ENCODE measurements at places on chromosomes 12 and 14. TPM values are rescaled to one million over a fixed set of nuclear protein-coding genes. Genes with fewer than 3 reads are reported as not detected.

- DNase-seq, result peak; percentile 40
Observed at GRCh38 chr14:99241325-99242010, 30.5 kb downstream of the BCL11B start.

DNA sequence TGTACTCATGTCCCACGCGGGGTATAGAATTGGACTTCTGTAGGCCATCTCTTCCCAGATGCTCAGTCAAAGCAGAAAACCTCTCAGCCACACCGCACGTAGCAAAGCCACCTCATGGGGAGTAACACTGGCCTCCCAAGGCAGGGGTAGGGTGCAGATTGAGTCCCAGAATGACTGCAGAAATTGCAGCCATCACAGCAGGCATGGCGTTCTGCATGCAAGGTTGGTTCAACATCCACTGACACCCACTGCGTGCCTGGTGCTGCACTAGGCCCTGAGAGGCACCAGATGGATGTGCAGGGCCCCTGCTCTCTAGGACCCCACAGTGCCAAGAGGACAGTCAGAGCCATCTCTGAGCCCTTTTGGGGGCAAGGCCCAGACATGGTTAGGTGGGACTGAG is 39.9 kb downstream of the RAB35 start:
- no peak for DNase-seq

GRCh38 chr14:100054316-100055075 is 10.7 kb upstream of the EVL start:
- DNase-seq, result no peak

DNA sequence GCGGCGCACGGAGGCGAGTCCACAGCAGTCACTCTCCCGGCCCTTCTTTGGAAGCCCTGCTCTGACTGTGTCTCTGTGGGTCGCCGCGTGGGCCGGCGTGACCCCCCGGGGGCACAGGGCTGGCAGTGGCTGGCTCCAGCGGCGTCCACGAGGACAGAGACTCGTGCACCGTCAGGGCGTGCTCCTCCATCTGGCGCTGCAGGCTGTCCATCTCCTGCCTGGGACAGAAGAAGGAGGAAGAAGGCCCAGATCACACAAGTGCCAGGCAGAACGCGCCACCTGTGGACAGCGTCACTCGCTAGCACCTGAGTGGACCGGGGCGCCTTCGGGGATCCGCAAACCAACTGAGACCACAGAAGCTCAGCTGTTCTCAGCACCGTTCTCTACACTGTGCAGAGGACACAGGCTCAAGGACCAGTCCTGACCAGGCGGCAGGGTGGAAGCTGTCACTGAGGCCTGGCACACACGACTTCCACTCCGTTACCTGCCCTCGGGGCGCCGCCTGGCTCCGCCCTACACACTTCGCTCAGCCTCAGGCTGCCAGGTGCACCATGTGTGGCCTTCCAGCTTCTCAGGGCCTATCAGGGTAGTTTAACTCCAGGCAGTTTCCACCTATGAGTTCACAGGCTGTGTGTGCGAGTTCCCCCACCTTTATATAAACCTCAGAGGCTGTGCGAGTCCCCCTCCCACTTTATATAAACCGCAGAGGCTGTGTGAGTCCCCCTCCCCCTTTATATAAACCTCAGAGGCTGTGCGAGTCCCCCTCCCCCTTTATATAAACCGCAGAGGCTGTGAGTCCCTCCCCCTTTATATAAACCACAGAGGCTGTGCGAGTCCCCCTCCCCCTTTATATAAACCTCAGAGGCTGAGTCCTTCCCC is 11.7 kb upstream of the ANKLE2 start:
- no peak for DNase-seq

DNA sequence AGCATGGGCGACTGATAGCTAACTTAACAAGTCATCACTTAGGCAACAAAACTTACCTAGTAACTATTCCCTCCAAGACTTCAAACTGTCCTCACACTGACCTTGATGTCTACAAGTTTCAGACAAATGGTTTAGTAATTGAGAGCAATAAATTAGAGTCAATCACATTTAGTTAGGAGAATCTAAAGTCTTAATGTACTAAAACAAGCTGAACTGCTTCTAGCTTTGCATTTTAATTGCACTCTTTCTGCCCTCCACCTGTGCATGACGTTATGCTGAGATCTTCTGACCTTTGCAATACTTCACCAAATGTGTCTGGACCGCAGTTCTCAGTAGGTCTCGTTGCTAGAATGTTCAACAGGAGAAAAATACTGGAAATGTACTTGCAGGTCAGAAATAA is 158.0 kb downstream of the PIK3C2G start:
- no peak for DNase-seq

DNA sequence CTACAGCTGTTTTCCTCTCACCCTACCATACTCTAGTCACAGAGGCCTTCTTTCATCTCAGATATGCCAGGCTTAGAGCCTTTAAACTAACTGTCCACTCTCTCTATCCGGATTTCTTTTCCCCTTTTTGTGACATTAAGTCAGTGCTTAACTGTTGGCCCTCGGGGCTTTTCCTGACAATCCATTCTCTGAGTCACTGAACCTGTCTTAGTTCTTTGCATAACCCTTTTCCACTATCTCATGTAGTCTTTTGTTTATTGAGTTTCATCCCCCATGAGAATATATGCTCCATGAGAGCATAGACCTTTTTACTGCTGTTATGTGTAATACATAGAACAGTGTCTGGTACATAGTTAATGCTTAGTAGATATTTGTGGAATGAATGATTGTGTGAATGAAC is 68.7 kb downstream of the PLEKHA5 start:
- DNase-seq, result peak; percentile 66

DNA sequence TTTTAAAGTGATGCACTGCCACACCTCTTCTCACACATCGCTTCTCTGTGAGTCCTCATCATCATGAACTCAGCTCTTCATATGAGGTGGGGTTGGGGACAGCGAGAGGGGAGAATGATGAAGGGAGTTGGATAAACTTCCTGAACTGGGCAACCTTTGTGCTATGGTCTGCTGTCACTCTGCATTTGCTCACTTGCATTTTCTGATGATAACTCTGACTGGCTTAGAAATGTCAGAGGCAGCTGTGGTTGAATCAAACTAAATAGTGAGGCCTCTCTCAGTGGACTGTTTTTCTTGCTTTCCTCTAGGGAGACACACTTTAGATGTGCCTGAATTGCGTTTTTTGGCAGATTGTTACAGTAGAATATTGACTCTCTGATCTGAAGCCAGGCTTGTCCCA is 55.2 kb upstream of the NFKBIA start:
- no peak for DNase-seq

DNA sequence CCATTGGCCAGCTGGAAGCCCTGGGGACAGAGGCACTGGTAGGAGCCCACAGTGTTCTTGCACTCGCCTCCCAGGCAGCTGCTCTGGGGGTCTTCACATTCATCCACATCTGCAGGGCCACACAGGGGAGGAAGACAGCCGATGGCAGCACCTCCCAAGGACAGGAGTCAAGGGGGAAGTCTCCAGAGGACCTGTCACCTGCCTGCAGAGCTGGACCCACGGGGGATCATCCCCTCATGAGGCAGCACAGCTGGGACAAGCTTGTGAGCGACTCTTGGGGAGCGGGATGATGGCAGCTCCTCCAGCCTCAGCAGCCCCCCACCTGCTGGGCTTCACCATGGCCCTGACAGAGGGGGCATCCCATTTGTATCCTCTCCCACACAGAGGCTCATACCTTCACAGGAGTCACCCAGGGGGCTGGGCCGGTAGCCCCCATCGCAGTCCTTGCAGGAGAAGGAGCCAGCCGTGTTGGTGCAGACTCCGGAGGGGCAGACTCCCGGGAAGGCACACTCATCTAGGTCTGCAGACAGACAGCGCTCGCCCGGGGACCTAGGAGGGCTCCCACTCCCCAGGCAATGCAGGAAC is 15.4 kb downstream of the ISCA2 start:
- DNase-seq, result no peak

GRCh38 chr14:53605562-53605961 is 351.1 kb downstream of the BMP4 start:
- DNase-seq, result no peak

DNA sequence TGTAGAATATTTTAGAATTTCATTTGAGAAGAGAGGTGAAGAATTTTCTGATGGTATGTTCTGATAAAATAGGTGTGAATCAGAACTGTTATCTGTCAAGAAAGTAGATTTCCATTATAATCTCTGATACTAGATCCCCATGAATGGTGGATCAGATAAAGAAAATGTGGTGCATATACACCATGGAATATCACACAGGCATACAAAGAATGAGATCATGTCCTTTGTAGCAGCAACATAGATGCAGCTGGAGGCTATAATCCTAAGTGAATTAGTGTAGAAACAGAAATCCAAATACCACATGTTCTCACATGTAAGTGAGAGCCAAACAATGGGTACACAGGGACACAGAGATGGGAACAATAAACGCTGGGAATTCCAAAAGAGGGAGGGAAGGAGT is 372.0 kb upstream of the ATP2B1 start:
- peak; percentile 49 for DNase-seq

DNA sequence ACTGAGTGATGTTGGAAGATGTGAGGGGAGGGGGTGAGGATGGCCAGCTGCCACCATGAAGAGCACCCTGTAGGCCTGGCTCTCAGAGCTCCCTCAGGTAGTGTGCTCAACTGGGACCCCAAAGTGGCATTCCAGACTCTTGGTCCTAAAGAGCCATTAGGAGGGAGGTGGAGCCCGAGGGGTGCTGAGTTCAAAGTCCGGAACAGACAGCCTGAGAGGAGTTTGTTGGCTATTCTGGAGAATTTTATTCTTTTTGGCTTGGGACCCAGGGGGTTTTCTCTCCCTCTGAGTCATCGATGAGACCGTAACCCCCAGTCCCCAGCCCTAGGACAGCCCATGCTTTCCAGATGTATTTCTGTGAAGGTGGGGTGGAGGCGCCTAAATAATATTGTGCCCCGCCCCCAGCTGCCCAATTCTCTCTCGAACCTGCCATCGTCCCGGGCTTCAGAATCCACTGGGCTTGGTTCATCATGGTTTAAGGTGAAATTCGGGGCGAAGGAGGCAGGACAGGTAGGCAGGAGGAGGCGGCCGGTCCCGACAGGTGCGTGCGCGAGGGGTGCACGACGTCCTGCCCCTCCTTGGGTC is 690 bp upstream of the RBP5 start:
- DNase-seq, result no peak

DNA sequence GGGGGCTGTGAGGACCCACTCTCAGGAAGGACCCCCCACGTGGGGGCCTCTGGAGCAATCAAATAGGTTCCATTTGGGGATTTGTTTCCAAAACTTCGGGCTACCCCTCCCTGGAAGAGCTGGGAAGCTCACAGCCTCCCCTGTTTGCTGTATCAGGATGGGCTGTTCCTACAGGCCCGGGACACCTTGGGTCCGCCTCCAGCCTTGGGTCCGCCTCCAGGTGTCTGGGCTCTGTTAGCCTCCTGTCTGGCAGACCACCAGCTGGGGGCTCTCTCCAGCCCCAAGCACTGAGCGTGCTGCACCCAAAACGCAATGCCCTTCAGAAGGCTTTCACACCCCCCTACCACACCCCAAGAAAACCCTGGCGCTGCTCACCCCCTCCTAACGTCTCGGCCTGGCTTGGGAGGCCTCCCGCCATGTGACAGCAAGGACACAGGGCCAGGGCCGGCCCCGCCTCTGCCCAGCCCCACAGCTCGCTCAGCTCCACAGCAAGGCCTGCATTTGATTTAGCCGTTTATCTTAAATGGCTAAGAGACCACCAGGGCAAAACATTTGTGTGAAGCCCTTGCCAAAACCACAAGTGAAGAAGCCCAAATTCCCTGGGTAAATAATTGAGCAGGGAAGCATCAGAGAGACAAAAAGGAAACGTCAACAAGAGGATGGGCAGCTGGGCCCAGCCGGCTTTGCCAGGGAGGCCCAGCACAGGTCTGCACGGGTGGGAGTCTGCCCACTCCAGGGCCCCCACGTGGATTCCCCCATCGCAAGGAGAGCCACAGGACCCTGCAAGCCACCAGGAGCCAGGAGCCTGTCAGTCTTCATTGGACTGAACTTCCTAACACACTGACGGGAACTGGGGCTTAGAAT is 39.9 kb downstream of the BCL11B start:
- no peak for DNase-seq

DNA sequence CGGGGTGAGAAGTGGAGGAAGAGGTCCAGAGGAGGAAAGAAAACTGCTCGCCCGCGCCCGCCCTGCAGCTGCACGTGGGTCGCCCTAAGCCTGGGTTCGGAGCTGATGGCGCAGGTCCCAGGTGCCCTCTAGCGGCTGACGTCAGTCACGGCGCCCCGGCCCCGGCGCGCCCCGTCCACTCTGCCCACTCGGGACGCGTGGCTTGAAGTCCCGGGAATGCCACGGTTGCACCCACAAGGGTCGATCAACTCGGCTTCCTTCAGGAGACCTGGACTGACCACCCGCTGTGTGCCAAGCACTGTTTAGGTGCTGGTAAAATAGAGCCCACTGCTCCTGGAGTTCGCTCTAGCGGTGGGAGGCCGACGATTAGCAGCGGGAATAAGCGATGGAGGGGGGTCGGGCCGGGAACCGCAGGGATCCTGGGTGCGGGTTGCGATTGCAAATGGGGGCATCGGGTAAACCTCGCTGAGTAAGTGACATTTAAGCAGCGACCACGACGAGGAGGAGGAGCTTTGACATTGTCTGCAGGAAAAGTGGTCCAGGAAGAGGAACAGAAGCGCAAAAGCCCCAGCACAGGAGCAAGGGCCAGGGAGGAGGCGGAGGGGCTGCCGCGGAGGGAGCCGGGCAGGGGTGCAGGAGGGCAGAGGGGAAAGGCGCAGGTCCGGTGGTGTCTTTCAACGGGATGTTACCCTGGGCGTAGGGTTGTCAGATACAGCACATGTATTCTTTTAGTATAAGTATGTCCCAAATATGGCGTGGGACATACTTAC is 5.1 kb upstream of the ZNF839 start:
- peak; percentile 69 for DNase-seq

DNA sequence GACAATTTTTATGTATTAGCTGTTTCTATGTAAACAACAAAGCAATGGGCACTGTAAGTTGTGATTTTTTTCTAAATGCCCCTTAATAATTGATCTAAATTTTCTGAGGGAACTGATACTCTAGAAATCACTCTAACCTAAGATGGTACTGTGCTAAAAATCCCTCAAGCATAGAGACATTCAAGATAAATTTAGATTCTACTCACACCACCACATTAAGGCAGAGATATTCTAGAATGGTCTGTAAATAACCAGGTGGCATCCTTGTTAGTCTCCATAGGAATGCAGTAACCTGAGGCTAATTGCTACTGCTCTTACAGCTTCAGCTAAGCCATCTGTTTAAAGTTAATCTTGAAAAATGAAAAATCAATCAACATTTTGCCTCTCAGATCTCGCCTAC is 87.3 kb downstream of the SLC41A2 start:
- DNase-seq, result no peak

- no peak for DNase-seq
Observed at GRCh38 chr12:3987571-3987970, 114.4 kb upstream of the PARP11 start.

DNA sequence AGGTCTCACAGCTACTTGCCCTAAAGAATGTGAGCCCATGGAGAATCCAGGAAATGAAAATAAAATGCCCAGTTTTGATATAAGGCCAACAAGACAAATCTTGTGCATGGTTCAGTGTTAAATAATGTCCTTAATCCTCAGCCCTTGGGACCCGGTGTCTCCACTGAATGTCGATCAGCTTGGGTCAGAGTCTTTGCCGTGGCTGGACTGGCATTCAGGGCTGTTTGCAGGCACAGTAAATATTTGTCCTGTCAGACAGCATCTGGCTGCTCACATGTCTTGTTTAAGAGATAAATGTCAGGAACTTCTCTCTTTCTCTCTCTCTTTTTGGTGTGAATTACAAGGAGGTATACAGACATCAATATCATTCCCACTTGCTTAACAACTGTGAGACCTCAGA is 452.5 kb downstream of the FUT8 start:
- no peak for DNase-seq

Gene CIROP
- total RNA-seq, result not detected

Gene C1R
- 7.8 TPM for total RNA-seq

Gene TSPAN9
- total RNA-seq, result 19.2 TPM

Gene PMCH
- total RNA-seq, result not detected

Gene GNB3
- total RNA-seq, result 2.1 TPM

Gene ACVRL1
- total RNA-seq, result not detected

Gene KRT74
- total RNA-seq, result not detected

Gene ADCY6
- total RNA-seq, result 10.3 TPM
